Glutamatergic neuron (in vitro differentiated cells): ENCODE measurements at places on chromosomes 2 and 18.

DNA sequence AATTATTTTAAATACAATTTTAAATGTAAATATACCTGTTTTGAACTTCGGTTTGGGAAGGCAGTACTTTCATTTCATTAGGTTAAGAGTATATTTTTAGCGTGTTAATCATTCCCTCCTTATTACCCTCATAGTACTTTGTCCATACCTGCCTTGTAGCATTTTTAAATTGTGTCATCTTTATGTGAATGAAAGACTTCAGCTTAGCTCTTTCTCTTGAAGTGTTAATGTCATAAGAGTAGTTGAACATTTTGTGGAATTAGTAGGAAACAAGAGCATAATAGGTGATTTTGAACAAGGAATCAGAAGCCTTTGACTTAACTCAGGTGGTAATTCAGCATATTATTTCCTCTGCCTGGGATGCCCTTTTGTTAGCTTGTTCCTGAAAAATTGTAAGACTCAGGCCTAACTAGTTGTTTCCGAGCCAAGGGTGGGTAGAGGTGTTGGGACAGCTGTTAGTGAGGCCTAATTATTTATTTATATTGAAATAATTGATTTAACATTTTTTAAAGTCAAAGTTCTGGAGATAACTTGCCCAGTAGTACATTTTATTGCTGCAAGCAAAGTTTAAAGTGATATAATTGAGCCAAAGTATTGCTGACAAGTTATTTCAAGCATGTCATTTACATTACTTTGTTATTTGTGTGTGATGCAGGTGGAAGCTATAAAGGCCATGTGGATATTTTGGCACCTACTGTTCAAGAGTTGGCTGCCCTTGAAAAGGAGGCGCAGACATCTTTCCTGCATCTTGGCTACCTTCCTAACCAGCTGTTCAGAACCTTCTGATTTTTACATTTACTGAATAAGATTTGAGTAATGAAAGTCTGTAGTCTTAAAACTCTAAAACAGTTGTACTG is 38.7 kb downstream of the DDX1 start:
- DNase-seq = no peak

- no peak for DNase-seq
Measured at GRCh38 chr2:159136391-159136790, 150.1 kb downstream of the WDSUB1 start.

GRCh38 chr2:3885629-3886628 is 182.6 kb downstream of the DCDC2C start:
- DNase-seq = no peak

GRCh38 chr2:56008661-56009431 is 85.3 kb upstream of the EFEMP1 start:
- peak; percentile 63 for DNase-seq

- no peak for DNase-seq
Measured at GRCh38 chr18:42011053-42011452, 56.0 kb downstream of the PIK3C3 start.

DNA sequence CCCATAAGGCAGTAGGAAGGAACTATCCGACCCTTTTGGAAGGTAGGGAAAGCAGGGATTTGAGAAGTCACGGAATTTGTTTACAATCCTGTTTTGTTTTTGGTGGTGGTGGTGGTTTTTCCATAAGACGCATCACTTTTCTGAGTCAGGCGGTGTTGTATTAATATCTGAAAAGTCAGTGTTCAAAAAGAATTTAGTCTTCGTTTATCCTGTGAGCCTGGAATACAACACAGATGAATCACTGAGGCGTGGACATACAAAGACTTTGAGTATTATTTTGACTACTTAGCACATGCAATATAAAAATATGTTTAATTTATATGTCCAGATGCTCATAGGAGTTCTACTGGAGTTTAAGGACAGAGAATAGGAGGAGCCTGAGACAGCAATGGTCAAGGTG is 785 bp downstream of the ZNF892 start:
- no peak for DNase-seq

- no peak for DNase-seq
Measured at GRCh38 chr18:76136701-76137100, 358.3 kb downstream of the ZNF516 start.

DNA sequence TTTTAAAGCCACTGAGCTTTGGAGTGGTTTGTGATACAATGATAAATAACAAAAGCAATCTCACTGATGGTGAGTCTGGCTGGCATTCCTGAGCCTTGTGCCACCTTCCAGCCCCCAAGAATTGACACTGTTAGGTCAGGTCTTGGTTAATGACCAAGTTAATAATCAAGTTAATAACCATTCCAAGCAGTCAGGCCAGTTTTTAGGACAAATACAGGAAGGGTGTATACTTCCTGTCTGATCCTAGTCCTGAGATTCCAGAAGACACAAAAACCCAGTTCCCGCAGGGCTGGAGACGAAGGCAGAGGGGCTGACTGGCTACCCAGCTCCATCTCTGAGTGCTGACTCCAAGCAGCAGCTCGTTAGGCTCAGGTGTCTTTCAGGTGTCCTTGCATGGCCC is 74.6 kb upstream of the LAPTM4A start:
- no peak for DNase-seq

- no peak for DNase-seq
Measured at GRCh38 chr2:62741954-62742722, 36.6 kb downstream of the EHBP1 start.

DNA sequence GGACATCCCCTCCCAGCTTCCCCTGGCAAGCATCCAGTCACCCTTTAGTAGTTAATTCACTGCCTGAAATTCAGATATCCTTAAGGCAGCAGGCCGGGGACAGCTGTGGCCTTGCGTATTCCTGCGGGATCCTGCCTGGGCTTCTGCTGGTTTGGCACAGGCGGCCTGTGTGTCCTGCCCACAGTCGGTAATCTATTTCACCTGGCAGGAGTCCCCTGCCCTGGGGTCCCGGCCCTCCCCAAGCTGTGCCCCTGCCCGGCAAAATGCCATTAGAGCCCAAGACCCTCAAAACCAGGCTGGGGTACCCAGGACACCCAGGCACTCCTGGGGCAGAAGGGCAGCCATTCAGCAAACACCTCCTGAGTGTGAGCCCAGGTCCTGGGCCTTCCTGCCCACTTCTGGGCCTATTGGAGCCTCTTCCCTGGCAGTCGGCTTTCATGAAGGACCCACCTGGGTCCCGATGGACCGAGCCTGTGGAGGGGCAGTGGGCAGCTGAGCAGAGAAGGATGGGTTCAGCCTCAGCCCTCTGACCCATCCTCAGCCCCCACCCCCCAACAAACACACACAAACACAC is 11.6 kb downstream of the CROCC2 start:
- peak; percentile 66 for DNase-seq

GRCh38 chr2:70789304-70790135 is 923 bp downstream of the FIGLA start:
- DNase-seq = peak; percentile 79

DNA sequence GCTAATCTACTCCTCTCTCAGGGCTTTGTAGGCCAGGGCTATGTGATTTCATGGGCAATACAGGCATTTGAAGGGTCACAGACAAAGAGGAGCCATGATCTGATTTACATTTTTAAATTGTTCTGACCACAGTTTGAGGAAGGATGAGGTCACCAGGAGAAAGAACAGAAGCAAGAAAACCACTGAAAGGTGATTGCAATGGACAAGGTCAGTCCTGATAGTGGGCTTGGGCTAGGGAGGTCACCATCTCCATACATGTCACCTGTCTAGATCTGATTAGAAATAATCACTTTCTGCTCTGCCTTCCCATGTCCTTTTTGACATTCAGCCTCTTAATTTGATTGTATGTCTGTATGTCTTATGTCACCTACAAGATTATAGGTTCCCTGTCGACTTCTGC is 248.9 kb upstream of the CWC22 start:
- no peak for DNase-seq

DNA sequence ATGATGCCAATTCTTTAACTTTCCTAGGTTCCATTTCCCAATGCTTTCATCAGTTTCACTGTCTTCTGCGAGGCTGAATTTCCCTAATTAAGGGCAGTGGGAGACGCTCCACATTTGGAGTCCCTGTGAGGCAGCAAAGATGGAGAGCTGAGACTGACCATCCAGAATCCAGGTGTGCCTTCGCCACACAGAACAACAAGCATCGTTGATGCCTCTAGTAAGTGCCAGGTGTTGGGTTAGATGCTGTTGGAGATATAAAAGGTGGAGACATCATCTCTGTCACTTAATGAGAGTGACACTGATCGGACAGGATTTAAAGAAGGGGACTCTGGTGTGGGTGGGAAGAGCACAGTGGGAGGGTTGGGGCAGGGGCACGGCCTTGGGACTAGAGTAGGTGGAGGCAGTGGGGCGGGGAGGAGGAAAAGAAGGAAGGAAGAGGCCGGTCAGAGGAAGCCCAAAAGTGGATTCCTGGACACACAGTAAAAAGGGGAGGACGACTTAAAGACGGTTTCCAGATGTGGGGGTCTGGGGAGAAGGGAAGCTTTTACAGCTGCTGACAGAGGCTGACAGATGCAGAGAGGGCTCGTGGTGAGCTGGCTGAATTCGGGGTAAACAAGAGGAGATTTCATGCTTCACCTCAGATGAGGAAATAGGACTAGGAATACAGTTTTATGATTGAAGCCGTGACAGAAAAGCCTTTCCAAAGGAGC is 113.0 kb downstream of the BCL2 start:
- no peak for DNase-seq

- DNase-seq = no peak
Measured at GRCh38 chr2:66789741-66790140, 354.8 kb downstream of the MEIS1 start.

DNA sequence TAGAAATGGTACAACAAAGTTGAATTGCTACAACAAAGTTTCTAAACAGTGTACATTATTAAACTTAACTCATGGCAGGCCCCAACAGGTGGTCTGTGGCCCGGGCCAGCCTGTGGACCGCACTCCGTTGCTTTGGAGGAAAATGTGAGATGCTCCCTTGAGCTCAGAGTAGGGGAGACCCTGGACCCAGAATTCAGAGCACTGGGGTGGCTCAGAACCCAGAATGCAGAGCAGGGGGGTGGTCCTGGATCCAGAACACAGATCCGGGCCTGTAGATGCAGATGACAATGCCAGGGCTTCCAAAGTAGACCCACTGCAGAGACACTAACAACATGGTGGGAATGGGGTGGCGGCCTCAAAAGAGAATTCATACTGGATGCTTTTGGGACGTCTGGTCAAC is 311.0 kb downstream of the NDUFA10 start:
- DNase-seq = no peak

DNA sequence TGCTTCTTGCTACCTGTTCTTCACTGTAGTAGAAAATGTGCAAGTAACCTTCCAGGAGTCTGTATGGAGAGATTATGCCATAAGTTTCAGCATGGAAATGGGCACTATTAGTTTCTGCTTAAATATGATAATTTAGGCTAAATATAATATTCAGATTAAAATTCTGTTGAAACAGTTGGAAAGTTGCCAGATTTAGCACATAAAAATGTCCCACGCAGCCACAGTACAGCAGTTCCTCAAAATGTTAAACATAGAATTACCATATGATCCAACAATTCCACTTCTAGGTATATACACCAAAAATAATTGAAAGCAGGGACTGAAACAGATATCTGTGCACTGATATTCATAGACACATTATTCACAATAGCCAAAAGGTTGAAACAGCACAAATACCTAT is 121.2 kb downstream of the NRP2 start:
- no peak for DNase-seq

DNA sequence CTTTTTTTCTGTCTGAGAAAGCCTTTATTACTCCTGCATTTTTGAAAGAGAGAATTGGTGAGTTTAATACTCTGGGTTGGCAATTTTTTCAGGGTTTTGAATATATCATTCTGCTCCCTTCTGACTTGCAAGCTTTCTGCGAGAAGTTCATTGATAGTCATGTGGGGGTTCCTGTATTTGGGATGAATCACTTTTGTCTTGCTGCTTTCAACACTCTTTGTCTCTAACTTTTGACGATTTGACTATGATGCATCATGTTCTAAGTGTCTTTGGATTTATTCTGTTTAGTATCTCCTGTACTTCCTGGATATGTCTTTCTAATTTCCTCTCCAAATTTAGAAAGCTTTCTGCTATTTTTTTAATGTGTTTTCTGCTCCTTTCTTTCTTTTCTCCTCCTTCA is 41.0 kb upstream of the SLC9A2 start:
- DNase-seq = no peak

DNA sequence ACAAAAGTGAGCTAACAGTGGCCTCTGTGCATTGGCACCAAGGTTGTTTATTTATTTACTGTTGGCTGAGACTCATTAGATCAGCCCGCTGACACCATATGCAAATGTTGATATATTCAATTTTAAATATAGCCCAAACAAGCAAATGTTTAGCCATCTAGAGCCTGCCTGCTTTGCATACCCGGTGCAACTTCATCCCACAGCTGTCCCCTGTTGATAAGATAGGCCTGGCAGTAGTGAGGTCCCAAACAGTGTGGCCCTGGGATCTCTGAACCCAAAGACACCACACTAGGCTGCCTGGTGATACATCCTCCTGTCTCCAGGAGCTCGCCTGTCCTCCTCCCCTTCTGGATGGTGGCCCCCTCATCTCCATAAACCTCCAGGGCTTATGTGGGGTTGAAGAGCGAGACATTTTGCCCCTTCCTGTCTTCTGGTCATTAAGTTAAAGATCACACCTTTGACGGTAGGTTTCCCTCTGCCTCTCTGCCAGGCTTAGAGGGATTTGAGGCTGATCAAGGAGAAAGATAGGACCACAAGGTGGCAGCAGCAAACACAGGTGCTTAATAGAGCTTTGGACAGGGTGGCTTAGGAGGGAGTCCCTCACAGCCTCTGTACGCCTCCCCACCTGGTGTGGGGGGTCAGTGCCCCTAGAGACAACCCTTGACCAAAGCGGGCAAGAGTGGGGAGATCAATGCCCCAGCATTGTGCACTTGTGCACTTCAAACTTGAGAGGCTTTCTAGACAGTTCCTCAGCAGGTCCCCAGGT is 23.7 kb upstream of the MYO5B start:
- DNase-seq = no peak

- no peak for DNase-seq
Measured at GRCh38 chr2:192267484-192267883, 72.8 kb upstream of the TMEFF2 start.

DNA sequence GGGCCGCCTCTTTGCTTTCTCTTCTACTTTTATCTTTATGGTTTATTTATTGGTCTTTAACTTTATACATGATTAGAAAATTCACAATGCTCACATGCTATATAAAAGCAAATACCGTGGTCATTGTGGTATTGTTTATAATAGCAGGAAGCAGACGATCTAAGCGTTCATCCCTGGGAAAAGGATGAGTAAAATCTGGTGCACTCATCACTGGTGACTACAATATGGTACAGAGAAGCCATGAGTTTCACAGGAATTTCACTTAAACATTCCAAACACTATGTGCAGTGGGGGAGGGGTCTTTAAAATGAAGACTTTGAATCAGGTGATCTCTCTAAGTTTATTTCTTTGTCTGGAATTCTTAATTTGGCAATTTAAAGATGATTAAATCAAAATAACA is 97.9 kb downstream of the SCN3A start:
- no peak for DNase-seq

- DNase-seq = no peak
Measured at GRCh38 chr2:65960953-65961352, 474.0 kb upstream of the MEIS1 start.
